ENCODE measurements at places on chromosomes 1 and 21.

GRCh38 chr1:92587445-92587844 is 100.7 kb upstream of the GFI1 start:
- no peak for DNase-seq

DNA sequence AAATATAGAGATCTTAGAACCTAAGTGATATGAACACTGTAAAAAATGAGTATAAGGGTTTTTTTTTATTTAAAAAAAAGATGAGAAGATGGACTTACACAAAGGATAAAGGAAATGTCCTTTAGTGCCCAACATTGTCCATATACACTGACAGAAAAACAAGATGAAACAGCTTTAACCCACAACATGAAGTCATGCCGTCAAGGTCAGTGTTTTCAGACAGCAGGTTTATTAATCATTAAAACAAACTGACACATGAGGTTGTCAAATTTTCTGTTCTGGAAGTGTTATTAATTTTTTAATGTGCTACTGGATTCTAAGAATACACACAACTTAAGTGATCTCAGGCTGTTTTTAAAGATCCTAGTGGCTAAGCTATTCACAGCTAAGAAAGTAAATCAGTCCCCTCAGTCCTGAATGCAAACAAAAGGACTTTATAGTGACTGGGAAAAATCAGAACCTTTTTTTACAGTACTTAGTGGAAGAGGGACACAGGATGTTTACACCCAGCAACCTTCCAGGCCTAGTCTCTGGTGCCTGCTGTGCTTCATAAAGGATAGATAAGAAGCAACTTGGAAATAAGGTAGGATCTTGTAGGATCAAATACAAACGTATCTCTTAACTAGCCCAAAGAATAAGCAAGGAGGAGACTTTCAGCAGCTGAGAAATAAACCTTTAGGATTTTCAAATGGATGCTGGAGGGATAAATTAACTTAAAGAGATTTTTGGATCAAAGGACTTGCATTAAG is 21.9 kb upstream of the PKN2 start:
- no peak for DNase-seq

GRCh38 chr1:164515231-164515630 is 43.8 kb upstream of the PBX1 start:
- no peak for DNase-seq

DNA sequence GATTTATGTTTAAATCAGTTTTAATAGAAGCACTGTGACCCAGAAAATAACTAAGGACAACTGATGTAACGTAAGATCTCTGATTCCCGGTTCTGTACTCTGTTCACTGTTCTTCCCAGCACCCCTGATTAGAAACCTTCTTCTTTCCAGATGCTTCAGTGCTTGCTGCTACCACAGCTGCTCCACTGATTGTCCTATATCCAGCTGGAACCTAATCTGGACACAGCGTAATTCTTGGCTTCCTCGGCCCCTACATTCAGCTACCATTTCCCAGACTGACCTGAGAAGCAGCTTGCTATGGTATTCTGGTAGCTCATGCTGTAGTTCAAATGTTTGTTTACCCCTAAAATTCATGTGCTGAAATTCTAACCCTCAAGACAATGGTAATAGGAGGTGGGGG is 302.7 kb downstream of the GRIK1 start:
- no peak for DNase-seq

DNA sequence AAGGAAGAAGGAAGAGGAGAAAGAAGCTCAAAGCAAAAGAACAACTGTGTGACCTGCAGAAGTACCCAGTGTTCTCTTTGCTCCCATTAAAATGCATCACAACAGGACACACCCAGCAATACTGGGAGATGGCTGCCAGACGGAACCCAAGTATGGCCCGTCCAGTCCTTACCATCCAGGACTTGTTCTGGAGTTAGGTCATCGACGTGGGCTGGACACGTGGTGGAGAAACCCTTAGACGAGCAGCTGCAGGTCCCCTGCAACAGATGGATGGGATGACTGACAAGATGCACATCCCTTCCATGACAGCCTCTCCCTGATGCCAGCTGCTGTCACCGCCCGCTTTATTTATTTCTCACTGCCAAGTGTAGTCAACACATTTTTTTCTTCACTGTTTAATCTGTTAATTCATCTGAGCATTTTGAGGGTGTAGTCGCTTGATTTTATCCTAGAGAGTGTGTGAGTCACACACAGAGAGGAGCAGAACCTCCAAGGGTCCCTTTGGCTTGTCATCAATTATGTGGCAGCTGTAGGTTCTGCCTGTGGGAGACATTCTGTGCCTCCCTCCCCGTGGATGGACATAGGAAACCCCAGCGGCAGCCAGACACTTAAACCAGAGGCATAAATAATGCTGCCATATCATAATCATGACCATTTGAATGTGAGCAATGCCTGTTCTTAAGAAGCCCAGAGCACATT is 80.9 kb downstream of the ABCA4 start:
- no peak for DNase-seq

GRCh38 chr1:110606657-110607535 is 738 bp upstream of the KCNA2 start:
- DNase-seq: no peak

GRCh38 chr1:233718057-233718456 is 104.2 kb downstream of the KCNK1 start:
- DNase-seq: no peak

- peak; percentile 39 for DNase-seq
Measured at GRCh38 chr1:223460566-223461189, 67.5 kb downstream of the CCDC185 start.

GRCh38 chr1:86787621-86788020 is 83.2 kb downstream of the SH3GLB1 start:
- no peak for DNase-seq

GRCh38 chr1:17084787-17085186 is 31.0 kb upstream of the SDHB start:
- DNase-seq: no peak

- DNase-seq: no peak
Measured at GRCh38 chr1:169117599-169117998, 11.1 kb downstream of the ATP1B1 start.

DNA sequence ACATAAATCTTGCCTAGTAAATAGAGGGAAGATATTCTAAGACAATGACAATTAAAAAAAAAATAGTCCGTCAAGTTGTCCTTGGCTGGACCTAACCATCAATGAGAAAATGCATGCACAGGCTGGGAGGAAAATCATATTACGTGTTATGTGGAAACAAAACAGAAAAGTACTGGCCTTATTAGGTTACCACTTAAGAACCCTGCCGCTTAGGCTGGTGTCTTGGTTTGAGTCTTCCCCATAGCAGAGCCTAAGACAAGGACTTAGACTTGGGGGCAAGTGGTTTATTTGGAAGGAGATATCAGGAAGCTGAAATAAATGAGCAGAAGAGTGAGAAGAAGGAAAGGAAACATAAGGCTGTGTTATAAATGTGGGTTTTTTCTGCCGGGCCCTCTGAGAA is 186.4 kb downstream of the MRPL39 start:
- no peak for DNase-seq

GRCh38 chr1:12376236-12377045 is 146.6 kb downstream of the VPS13D start:
- no peak for DNase-seq

- no peak for DNase-seq
Measured at GRCh38 chr1:14608308-14608707, 9.8 kb downstream of the KAZN start.

- DNase-seq: no peak
Measured at GRCh38 chr1:111948209-111949171, 41.0 kb downstream of the KCND3 start.

- DNase-seq: no peak
Measured at GRCh38 chr1:70383483-70383882, 27.6 kb upstream of the CTH start.

GRCh38 chr1:67626861-67627235 is 58.2 kb upstream of the GADD45A start:
- DNase-seq: no peak

GRCh38 chr1:24862775-24863483 is 67.1 kb downstream of the RUNX3 start:
- no peak for DNase-seq

DNA sequence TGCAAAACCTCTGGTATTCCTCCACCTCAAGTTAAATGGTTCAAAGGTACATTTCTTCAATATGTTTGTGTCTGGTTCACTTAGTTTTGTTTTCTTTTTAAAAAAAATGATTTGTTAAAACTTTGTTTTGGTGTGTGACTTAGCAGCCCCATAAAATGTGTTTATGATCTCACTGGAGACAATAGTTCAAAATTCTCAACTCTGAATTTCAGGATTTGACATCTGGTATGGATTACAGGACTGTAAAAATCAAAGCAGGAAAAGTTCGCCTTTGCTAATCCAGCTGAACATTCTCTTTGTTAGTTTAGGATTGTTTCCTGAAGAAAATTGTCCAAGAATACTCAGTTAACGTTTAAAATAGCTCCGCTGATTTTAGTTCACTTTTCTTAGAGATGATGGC is 231.7 kb downstream of the HMCN1 start:
- DNase-seq: peak; percentile 61

DNA sequence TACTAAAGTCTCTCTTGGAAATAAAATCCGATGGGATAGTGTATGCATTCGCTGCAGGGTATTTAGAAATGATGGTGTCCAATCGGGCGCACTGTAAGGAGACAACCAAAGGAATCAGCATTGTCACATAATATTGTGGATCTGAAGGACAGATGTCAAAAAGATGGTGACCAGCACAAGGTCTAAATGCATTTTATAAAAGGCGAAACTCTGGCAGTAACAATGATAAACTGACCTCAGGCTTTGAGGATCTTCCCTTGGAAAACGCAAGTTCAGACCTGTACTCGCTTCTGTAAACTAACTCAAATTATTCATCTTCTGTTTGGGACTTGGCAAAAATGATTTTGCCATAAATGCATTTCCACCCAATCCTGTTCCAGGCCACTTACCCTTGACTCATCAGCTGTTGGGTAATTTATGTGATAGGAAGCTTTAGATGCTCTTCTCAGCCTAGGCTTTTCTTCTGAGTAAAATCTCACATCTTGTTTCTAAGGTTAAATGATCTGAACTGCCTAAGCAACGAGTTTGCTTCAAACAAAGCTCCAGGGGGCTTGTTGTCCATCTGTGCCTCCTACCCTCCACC is 33.8 kb downstream of the STPG1 start:
- DNase-seq: no peak

- DNase-seq: no peak
Measured at GRCh38 chr1:173365341-173365740, 111.8 kb upstream of the PRDX6 start.

All from skin of body (tissue), 3 donors.